Neural crest cell (in vitro differentiated cells): ENCODE measurements at places on chromosomes 7 and 10. TPM values are rescaled to one million over a fixed set of nuclear protein-coding genes. Genes with fewer than 3 reads are reported as not detected.

- peaks cover 11% of the 10 kb centered on the region for H3K4me1 ChIP-seq
- no peak overlapping the region for H3K4me3 ChIP-seq
- no peak overlapping the region for H3K27ac ChIP-seq
- H3K27me3 ChIP-seq, result no peaks in the 10 kb centered on the region
Measured at GRCh38 chr7:80611779-80612178, 26.7 kb upstream of the CD36 start.

- no peaks in the 10 kb centered on the region for H3K36me3 ChIP-seq
- no peak overlapping the region for H3K4me3 ChIP-seq
- H3K4me1 ChIP-seq, result no peaks in the 10 kb centered on the region
- no peak for DNase-seq
- no peak overlapping the region for H3K27ac ChIP-seq
- H3K27me3 ChIP-seq, result no peaks in the 10 kb centered on the region
Measured at GRCh38 chr7:22168129-22168634, 188.8 kb downstream of the RAPGEF5 start.

DNA sequence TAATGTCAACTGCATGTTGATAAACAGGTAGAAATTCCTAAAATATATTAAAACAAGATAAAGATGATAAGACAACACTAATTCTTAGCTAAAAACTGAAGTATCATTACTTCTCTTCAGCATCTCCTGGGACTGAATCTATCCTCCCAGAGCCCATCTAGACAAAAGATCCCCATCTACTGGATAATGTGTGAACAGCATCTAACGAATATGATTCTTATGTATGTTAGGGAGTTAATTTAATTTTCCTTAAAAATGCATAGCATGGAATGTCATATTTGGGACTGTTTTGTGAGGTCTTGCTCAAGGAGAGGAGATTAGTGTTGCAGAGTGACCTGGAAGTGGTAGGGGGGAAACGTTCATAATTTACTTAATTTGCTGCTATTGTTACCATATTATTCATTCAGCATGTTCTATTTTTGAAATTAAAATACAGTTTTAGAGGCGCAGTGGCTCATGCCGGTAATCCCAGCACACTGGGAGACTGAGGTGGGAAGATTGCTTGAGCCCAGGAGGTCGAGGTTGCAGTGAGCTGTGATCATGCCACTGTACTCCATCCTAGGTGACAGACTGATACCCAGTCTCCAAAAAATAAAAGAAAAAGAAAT, 305.1 kb upstream of the CSTF2T start:
- DNase-seq, result no peak
- H3K4me1 ChIP-seq, result peaks cover 4% of the 10 kb centered on the region
- no peak overlapping the region for H3K27ac ChIP-seq
- no peaks in the 10 kb centered on the region for H3K27me3 ChIP-seq
- H3K4me3 ChIP-seq, result no peak overlapping the region
- peaks cover 8% of the 10 kb centered on the region for H3K36me3 ChIP-seq

- no peaks in the 10 kb centered on the region for H3K36me3 ChIP-seq
- DNase-seq, result no peak
- H3K4me1 ChIP-seq, result no peaks in the 10 kb centered on the region
- peaks cover 10% of the 10 kb centered on the region for H3K27me3 ChIP-seq
Measured at GRCh38 chr10:48705401-48705938, 20.8 kb downstream of the WDFY4 start.

GRCh38 chr7:13104128-13104527, 416.7 kb downstream of the ARL4A start:
- H3K27me3 ChIP-seq, result no peaks in the 10 kb centered on the region
- peaks cover 2% of the 10 kb centered on the region for H3K4me1 ChIP-seq
- peaks cover 3% of the 10 kb centered on the region for H3K36me3 ChIP-seq

DNA sequence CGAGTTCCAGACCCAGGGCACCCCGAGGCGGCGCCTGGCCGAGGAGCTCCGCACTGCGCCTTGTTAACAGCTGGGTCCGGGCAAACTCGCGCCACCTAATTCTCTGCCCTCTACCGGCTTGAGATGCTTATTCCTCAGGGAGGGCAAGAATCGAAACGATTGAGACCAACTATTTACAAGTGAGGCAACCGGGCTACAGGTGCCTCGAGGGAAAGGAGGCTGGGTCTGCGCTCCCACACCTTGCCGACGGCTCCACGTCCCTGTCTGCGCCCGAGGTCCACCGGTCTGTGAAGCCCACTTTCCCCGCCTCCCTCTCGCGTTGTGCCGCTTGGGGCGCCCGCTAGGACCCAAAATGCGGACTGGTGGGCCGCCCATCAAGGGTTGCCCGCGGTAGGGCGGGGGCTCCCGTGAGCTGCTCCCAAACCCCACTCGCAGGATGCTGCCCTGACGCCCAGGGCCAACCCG, 527 bp downstream of the AKR1B1 start:
- H3K27me3 ChIP-seq, result no peaks in the 10 kb centered on the region
- H3K4me3 ChIP-seq, result peak overlapping the region; percentile 96
- DNase-seq, result peak; percentile 60
- no peak overlapping the region for H3K27ac ChIP-seq
- peaks cover 4% of the 10 kb centered on the region for H3K36me3 ChIP-seq

GRCh38 chr7:105578496-105578895, 2.8 kb downstream of the EFCAB10 start:
- H3K4me1 ChIP-seq, result peaks cover 12% of the 10 kb centered on the region
- no peaks in the 10 kb centered on the region for H3K36me3 ChIP-seq
- no peak overlapping the region for H3K4me3 ChIP-seq
- no peak for DNase-seq
- H3K27ac ChIP-seq, result no peak overlapping the region

- H3K27ac ChIP-seq, result no peak overlapping the region
- H3K4me1 ChIP-seq, result peaks cover 68% of the 10 kb centered on the region
- peak overlapping the region; percentile 58 for H3K4me3 ChIP-seq
- H3K36me3 ChIP-seq, result peaks cover 5% of the 10 kb centered on the region
- H3K27me3 ChIP-seq, result no peaks in the 10 kb centered on the region
- no peak for DNase-seq
Measured at GRCh38 chr7:105639667-105640493, 58.6 kb upstream of the EFCAB10 start.

Gene FIGNL1
- 40.4 and 44.0 TPM in 2 replicates for total RNA-seq

Gene PPP1R9A
- 21.2 and 22.7 TPM in 2 replicates for total RNA-seq

Gene GPR85
- total RNA-seq, result 1.6 and 2.5 TPM in 2 replicates

Gene ASNS
- 54.6 and 63.0 TPM in 2 replicates for total RNA-seq
